ENCODE measurements at places on chromosomes 5 and 9.

GRCh38 chr5:96326902-96327301, 106.1 kb downstream of the PCSK1 start:
- H3K4me1 ChIP-seq, result peaks cover 16% of the 10 kb centered on the region
- H3K36me3 ChIP-seq, result no peaks in the 10 kb centered on the region
- H3K27me3 ChIP-seq, result no peaks in the 10 kb centered on the region

- no peaks in the 10 kb centered on the region for H3K27me3 ChIP-seq
- H3K4me3 ChIP-seq, result no peak overlapping the region
- no peak overlapping the region for H3K27ac ChIP-seq
- H3K36me3 ChIP-seq, result no peaks in the 10 kb centered on the region
These were observed 89.3 kb upstream of the FTMT start for GRCh38 chr5:121762426-121762825.

DNA sequence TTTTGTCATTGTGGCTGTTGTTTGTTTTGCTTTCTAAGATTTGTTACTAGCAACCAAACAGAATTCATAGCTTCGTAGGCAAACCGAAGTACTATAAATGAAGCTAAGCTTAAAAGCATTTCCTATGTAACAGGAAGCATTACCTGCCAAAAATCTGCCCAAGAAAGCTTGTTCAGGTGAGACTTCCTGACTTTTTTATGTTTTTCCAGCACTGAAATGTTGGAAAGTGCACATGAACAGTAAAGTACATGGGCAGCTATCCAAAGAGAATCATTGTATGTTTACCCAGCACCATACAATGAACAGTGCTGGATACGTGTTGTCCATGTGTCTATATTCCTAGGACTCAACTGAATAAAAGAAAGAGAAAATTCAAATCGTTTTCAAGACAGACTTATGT, 247.1 kb downstream of the NFIB start:
- DNase-seq, result no peak
- peak overlapping the region; percentile 30 for H3K27ac ChIP-seq
- H3K27me3 ChIP-seq, result no peaks in the 10 kb centered on the region
- H3K4me3 ChIP-seq, result no peak overlapping the region

GRCh38 chr9:700365-701282, 140.9 kb upstream of the DMRT1 start:
- H3K4me1 ChIP-seq, result peaks cover 44% of the 10 kb centered on the region
- peak overlapping the region; percentile 23 for H3K4me3 ChIP-seq
- no peak overlapping the region for H3K27ac ChIP-seq
- no peak for DNase-seq

DNA sequence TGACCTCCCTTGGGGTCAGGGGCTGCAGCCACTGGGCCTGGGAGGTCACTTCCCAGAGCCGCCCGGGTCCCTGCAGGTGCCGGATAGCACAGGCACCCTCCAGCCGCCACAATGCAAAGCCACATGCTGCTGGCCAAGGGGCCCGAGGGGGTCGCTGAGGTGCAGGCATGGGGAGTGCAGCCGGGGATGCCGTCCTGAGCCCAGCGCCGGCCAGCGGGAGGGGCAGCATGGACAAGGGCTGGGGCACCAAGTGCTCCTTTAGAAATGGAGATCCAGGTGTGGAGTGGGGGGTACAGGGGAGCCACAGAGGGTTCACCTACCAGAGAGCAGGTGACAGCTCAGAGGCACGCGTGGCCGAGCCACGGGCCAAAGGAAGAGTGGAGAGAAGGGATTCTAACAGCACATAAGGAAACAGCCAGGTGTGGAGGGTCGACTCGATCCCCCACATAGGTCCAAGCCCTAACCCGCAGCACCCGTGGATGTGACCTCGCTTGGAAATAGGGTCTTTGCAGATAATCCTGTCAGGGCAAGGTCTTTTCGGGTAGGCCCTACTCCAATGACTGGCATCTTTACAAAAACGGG, 24.7 kb downstream of the ZDHHC11B start:
- H3K36me3 ChIP-seq, result no peaks in the 10 kb centered on the region
- peak; percentile 75 for DNase-seq
- H3K27me3 ChIP-seq, result peaks cover 6% of the 10 kb centered on the region
- H3K4me1 ChIP-seq, result peaks cover 23% of the 10 kb centered on the region
- H3K27ac ChIP-seq, result peak overlapping the region; percentile 31

GRCh38 chr9:111300140-111300735, 29.8 kb downstream of the OR2K2 start:
- H3K4me3 ChIP-seq, result no peak overlapping the region
- H3K27ac ChIP-seq, result no peak overlapping the region
- no peak for DNase-seq
- H3K36me3 ChIP-seq, result no peaks in the 10 kb centered on the region
- peaks cover 8% of the 10 kb centered on the region for H3K27me3 ChIP-seq

GRCh38 chr9:88370346-88370745, 17.9 kb upstream of the SPIN1 start:
- DNase-seq, result no peak
- peak overlapping the region; percentile 9 for H3K4me3 ChIP-seq
- H3K27ac ChIP-seq, result peak overlapping the region; percentile 38
- H3K36me3 ChIP-seq, result peaks cover 5% of the 10 kb centered on the region
- H3K27me3 ChIP-seq, result no peaks in the 10 kb centered on the region

- H3K27ac ChIP-seq, result no peak overlapping the region
- H3K27me3 ChIP-seq, result no peaks in the 10 kb centered on the region
- no peak overlapping the region for H3K4me3 ChIP-seq
- H3K36me3 ChIP-seq, result peaks cover 39% of the 10 kb centered on the region
- H3K4me1 ChIP-seq, result peaks cover 13% of the 10 kb centered on the region
- no peak for DNase-seq
These were observed 29.6 kb downstream of the PSAT1 start for GRCh38 chr9:78326564-78326963.
